ENCODE measurements at places on chromosomes 7 and 10. TPM values are rescaled to one million over a fixed set of nuclear protein-coding genes. Genes with fewer than 3 reads are reported as not detected.

DNA sequence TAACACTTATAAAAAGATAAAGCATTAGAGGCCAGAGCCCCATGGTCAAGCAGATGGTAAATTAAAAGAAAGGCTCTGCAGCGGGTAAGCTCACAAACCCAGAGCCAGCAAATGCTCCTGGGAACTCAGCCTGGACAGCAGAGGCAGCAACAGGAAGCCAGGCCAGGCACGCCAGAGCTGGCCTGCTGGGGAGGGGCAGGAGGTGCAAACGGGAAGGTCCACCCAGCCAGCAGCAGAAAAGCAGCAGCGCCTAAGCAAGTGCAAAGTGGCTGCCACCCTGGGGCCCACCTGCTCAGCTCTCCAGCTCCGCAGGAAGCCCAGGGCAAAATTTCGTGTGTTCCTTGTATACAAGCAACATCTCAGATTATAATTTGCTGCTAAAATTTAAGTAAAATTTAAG lies 82.7 kb upstream of the GPR22 start:
- DNase-seq: no peak

BTBD16 gene
- not detected for total RNA-seq

SLC26A5 gene
- total RNA-seq: not detected

C10orf62 gene
- total RNA-seq: not detected

GRCh38 chr10:35876248-35876647 lies 234.2 kb upstream of the FZD8 start:
- DNase-seq: no peak

DNA sequence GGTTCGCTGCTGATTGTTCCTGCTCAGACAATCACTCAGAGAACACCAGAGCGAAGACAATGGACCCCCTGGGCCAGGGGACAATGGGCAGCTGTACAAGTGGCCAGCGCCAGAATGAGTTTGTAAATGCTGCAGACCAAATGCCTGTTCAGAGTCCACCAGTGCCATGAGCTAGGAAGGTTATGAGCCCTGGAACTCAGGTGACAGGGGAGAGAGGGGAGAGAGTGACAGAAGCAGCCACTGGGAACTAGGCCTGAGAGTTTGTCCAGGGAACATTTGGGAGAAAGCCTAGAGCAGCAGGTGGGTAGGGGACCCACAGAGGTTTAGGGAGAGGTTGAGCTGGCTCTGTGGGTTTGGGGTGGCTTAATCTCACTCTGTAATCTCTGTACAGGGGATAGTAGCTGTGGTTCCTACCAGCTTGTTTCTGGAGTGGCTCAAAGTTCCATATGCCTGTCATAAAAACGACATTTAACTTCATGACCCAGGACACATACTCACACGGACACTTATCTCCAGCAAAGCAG lies 60.4 kb downstream of the C10orf105 start:
- no peak for DNase-seq

- DNase-seq: no peak
Observed at GRCh38 chr7:37344886-37345579, 103.6 kb downstream of the ELMO1 start.

DNA sequence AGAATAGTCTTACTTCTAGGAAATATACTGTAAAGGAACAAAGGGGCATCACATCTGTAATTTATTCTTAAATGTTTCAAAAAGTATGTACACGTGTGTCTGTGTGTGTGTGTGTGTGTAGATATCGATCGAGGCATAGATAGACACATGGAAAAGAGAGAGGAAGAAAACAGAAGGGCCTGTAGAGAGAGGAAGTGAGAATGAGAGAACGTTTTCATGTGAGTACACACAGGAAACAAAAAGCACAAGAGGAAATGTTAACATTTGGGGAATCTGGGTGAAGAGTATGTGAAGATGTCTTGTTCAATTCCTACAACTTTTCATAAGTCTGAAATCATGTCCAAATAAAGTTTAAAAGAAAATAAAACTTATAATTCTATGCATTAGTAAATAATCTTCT lies 286.5 kb upstream of the SORCS1 start:
- no peak for DNase-seq

DNA sequence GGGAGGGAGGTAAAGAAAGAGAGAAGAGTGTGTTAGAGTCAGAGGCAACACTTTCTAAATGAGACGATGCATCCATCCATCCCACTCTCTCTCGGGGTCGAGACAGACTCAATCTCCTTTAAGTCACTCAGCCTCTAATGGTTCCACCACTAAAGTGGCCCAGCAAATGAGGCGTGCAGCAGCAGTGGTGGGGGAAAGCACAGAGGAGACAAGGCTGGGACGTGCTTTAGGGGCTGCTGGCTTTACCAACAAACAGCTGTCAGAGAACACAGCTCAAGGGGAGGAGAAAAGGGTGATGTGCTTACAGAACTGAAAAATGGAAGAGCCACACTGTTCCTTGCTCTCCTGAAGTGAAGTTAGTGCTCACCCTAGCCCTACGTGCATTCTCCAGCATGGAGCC lies 4.5 kb upstream of the SEC31B start:
- no peak for DNase-seq

METTL27 gene
- total RNA-seq: 0.34 TPM

DNA sequence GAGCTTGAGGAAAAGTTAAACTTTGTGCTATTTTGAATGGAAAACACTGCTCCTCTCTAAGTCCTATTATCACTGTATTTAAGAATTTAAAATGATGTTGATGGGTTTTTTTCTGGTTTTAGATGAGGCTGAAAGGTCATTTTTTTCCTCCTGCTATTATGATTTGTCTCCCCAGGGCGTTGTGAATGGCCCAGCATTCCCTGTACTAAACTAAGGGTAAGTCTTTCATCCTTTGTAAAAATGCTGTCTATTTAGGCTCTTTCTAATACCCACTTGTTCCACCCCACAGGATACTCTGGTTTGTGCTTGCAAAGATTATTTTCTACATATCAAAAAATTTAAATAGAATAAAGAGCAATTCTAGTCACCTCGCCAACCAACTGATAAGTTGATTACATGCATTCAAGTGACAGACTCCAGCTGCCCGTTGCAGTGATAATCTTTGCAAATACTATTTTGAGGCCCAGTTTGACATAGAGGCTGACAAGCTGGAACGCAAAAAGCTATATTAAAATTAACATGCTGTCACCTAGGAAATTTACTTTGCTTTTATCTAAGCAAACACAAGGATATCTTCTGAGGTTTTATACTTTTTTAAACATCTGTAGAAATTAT lies 222.3 kb upstream of the TMEM229A start:
- DNase-seq: no peak
